ENCODE measurements at places on chromosomes 4 and X.

GRCh38 chr4:109462297-109462696 is 28.7 kb downstream of the SEC24B start:
- no peak for DNase-seq

GRCh38 chrX:31658360-31658759 is 586.5 kb upstream of the FTHL17 start:
- DNase-seq, result no peak

DNA sequence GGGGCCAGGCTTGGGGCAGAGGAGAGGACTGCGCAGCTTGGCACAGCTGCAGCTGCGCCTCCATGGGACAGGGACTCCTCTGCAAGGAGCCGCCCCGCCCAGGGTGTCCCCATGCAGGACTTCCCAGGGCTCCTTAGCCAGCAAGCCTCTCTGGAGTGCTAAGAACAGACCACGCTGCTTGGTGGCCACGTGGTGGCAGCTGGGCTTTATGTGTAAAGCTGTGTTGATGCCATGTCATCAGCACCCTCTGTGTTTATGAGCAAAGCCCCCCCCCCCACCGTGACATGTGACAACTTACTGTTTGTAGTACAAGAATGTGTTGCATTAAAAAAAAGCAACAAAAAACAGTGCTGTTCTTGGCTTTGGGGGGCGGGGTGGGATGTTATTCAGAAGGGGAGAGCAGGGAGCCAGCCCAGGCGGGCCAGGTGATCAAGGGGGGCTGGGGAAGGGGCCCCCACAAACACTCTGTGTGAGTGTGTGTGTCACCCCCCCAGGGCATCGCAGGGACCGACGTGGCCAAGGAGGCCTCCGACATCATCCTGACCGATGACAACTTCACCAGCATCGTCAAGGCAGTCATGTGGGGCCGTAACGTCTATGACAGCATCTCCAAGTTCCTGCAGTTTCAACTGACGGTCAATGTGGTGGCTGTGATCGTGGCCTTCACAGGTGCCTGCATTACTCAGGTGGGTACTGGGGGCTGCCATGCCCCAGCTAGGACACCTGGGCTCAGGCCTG is 40.3 kb downstream of the ATP2B3 start:
- no peak for DNase-seq

DNA sequence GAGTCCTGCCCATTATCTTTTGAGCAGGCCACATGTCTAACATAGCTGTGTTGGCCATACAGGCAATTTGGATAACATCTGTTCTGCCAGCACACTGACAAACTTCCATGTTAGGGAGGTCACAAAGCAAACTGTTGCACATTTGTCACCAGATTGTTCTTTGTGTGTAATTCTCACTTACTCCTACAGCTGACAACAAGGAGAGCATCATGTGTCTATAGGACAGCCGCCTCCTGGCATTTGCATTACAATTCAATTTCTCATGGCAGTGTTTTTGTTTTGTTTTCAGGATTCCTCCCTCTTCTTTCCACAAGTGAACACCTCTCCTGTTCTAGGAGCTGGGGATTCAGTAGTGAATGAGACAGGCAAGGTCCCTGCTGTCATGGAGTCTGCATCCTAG is 94.3 kb upstream of the LEF1 start:
- no peak for DNase-seq

GRCh38 chrX:16123222-16123786 is at the start of gene GRPR:
TSS of gene GRPR (plus strand) at chrX:16123565. CDS start at chrX:16123954, 389 bp downstream.
- no peak for DNase-seq

GRCh38 chr4:7719354-7720174 is 220.1 kb downstream of the AFAP1 start:
- DNase-seq, result peak; percentile 31

DNA sequence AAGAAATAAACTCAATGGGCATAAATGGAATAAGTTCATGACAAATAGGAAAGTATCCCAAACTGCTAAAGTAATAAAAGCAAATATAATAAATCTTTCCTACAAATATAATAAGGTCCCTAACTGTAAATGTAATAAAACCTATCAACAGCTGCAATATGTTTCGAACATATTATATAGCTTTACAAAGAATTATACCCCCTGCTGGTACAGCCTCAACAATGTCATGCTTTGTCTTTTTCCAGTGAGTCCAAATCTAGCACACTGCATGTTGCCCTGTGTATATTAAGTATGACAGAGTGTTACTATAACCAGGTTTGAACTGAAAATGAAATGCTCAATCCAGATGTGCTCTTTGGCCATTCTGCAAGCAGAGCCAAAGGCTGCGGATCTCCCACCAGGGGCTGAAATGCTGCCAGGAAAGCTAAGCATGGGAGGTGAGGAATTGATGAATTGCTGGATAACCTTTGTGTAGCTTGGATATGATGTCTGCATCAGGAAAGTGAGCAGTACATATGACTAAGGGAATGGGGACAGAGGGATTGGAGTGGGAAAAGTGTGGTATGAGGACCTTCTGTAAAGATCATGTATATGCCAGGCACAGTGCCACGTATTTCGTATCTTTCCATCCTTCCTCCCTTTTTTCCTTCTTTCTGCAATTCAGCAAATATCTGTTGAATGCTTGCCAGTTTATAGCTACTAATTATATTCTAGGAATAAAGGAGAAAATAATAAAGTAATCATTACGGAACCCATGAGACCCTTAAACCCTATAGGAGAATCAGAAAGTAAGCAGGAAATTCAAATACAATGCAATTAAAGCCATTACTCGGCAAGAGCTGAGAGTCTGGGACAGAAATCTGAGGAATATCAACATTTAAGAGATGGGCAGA is 954.6 kb upstream of the LCORL start:
- no peak for DNase-seq

DNA sequence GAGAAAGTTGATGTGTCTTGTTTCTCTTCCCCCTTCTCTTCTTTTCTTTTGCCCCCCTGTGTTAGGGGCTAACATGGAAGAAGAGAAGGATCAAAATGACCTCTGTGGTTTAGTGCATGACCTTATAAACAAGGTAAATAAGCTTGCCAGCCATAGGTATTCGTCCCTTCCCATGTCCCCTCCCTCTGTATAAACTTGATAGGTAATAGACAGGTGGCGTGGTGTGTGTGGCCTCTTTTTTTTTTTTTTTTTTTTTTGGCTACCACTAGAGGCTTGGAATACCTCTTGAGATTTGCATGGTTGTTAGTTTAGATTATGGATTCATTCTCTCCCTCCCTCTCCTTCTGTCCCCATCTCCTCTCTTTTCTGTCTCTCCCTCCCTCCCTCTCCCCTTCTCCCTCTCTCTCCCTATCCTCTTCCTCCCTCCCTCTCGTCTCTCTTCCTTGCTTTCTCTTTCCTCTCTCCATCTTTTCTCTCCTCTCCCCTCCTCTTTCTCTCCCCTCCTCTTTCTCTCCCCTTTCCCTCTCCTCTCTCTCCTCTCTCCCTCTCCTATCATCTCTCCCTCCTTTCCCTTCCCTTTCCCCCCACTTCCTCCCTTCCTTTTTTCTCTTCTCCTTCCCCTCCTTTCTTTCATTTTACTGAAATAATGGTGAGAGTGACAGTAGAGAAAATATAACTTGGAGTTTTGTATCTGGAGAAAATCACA is 134.4 kb downstream of the AFF1 start:
- DNase-seq, result no peak

DNA sequence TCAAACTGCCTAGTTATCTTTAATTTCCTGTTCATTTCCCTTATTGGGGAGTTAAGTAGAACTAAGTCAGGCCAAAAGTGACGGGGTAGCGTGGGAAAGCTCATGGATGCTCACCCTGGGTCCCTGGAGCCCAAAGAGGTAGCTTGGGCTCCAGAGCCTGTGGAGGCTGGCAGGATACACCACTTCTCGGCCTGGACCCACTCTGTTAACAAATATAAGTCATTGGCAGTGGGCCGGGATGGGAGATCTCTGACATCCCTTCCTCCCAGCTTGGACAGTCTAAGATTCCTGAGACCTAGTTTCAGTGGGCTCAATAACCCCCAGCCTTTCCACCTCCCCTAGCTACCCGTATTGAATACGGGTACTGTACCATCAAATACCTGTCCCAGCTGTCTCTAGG is 106.1 kb downstream of the EFNB1 start:
- no peak for DNase-seq

DNA sequence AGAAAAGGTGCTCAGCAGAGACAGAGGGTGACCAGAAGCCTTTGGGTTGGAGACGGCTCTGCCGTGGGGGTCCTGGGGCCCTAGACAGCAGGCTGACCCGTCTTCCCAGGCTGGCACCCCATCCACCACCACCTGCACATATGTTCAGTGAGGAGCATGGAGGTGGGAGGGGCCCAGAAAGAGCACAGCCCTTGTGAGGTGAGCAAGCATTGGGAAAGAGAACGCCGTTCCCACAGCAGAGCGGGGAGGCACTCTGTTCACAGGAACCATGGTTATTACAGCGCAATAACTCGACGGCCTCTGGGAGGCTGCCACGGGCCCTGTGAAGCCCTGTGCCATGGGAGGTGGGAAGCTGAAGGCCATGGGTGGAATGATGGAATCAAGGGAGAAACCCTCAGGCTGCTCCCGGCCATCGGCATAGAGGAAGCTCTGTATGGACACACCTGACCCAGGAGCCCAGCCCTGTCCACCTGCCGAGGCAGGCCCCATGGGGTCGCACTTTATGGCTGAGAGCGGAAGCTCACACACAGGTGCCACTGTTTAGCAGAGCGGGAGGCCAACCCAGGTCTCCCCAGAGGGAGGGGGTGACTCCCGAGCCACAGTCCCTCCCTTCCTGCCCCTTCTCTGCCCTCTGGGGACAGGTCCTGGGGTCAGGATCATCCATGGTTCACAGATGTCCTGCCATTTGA is 93.5 kb upstream of the AFAP1 start:
- DNase-seq, result no peak

DNA sequence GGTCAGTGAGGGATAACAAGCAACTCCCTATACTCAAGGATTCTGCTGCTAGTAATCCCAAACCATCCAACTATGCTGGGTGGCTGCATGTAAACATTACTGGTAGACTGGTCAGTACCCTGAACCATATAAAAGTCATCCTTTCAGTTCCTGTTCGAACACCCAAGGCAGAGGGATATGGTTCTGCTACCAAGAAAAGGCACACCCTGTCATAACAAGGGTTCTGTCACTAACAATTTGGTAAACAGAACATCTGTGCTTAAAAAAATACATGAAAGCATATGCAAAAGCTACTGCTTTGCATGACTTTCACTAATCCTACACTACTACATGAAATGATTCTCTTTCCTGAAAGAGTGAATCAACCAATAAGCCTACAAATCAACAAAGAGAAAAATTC is 76.8 kb upstream of the MCF2 start:
- no peak for DNase-seq

- no peak for DNase-seq
Measured at GRCh38 chr4:89245459-89245858, 62.1 kb downstream of the GPRIN3 start.

DNA sequence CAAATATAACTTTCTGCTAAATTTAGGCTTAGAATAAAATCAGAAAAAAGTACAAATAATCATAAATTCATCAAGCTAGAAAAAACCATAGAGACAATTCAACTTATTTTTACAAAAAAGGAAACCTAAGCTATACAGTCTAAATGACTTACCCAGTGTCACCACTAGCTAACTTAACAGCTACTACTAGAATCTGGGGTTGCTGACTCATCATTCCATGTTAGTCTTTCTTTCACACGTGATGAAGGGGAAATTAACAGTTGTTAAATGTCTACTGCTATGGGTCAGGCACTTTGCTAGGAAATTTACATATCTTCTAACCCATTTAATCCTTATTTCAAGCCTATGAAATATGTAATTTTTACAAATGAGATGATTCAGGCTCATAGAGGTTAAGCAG is 349.3 kb upstream of the GALNT7 start:
- DNase-seq, result no peak

GRCh38 chrX:139199933-139200332 is 330.6 kb upstream of the F9 start:
- DNase-seq, result no peak

DNA sequence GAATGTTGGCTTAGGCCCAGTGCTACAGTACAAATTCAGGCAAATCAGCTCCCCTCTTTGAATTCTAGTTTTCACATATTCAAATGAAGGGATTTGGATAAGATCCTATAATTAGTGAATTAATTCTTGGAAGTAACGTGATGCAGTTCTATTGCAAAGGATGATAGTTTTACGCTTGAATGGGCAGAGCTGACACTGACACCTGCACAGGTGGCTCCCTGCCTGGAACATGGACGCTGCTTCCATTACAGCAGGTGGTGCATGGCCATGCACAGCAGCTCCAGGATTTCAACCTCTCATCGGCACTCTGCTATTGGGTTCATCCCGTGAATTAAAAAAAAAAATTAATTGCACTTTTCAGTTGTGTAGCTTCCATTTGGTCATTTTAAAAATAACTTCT is 28.4 kb upstream of the RPS6KA6 start:
- no peak for DNase-seq

GRCh38 chr4:55617587-55618197 is 18.4 kb downstream of the NMU start:
- DNase-seq, result no peak

DNA sequence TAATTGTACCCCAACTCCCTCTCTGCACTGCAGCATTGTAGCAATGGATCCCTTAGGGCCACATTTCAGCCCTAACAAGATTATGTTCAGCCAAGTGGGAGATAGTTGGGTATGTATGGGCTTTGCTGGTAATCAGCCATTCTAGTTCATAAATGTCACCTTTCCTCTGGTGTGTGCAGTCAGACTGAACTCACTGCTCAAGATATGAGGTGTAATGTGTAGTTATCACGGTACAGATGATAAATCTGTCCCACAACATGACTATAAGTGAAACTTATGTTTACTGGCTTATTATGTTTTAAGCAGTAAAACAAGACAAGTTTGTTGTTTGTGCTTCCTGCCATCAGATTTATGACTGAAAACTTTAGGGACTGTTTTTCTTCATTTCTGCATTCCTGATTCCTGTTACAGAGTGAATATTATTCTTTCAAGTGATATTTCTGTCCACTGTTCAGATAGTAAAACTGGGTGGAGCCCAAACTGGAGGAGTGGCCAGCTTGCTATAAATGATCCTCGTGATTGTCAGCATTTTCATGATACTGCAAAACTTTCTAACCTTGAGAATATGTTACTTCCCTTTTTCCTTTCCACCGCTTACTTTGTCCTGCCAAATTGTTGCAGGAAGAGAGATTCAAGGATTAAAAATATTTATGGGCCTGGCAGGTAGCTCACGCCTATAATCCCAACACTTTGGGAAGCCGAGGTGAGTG is 44.9 kb downstream of the ANAPC4 start:
- no peak for DNase-seq

- no peak for DNase-seq
Measured at GRCh38 chr4:106316773-106317409, 541 bp downstream of the AIMP1 start.

Data from activated naive CD4-positive, alpha-beta T cell (primary cell).